ENCODE measurements at places on chromosomes 7 and 10.

DNA sequence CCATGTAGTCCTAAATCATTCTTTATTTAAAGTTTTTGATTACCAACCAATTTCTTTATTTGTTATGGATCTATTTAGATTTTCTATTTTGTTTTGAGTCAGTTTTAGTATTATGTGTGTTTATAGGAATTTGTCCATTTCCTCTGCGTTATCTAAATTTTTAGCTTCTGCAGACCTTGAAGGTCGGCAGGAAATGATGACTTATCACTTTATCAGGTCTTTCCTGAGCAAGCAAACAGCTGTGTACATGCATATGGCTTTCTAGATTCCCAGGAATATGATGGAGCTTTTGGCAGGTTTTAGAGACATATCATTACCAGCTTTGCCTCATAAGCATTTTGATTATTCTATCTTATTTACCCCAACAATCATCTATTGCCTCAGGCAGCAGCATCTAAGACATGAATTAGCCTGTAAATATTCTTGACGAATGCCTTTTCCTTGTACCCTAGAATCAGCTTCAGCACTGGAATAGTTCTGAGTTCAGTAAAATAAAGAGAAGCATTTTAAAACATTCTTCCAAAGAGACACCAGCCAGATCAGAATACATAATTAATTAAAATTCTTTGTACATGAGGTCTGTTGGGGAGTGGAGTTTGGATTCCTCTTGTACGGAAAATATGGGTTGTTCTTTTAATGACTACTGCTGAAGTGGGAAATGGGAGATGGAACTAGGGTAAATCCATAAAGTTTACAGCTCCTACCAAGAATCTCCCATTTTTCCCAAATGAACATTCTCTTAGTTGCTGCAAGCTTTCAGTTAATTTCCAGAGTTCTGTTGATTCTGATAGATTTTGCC, 408.8 kb upstream of the SEMA3C start:
- no peak for DNase-seq

GRCh38 chr10:132308587-132309470, 1.1 kb upstream of the STK32C start:
- DNase-seq = no peak

DNA sequence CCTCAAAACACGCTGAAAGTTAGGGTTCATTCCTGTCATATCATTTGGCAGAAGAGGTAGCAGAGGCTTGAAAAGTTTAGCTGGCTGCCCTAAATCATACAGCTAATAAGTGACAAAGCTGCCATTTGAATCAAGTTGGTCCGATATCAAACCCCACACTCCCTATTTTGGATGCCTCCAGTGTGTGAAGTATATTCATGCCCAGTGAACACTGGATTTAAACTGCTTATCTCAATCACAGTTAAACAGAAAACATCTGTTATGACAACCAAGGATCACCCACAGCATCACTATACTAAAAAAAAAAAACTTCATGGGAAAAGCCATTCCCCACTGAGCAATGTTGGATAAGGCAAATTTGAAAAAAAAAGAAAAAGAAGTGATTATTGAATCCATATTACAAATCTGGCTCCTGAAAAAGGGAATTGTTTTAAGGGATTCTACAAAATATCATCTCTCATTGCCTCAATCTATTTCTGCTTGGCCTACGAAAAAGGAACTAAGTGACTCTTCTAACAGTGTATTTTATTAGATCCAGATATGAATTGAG, 48.3 kb downstream of the ABCB1 start:
- no peak for DNase-seq

GRCh38 chr10:124429576-124429975, 10.9 kb upstream of the OAT start:
- DNase-seq = no peak

DNA sequence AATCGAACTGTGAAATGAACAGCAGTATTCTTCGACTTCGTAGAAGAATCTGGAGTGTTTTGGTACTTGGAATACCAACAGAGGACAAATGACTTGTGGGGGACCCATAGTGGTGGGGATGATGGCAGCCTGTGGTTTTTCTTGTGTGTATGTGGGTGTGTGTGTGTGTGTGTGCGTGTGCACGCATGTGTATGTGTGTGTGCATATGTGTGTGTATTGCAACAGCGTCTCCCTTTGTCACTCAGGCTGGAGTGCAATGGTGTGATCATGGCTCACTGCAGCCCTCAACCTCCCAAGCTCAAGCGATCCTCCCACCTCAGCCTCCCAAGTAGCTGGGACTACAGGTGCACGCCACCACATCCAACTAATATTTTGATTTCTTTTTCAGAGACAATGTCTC, 9.4 kb upstream of the YWHAG start:
- no peak for DNase-seq

GRCh38 chr10:5293691-5294550, 70.8 kb upstream of the UCN3 start:
- peak; percentile 72 for DNase-seq

DNA sequence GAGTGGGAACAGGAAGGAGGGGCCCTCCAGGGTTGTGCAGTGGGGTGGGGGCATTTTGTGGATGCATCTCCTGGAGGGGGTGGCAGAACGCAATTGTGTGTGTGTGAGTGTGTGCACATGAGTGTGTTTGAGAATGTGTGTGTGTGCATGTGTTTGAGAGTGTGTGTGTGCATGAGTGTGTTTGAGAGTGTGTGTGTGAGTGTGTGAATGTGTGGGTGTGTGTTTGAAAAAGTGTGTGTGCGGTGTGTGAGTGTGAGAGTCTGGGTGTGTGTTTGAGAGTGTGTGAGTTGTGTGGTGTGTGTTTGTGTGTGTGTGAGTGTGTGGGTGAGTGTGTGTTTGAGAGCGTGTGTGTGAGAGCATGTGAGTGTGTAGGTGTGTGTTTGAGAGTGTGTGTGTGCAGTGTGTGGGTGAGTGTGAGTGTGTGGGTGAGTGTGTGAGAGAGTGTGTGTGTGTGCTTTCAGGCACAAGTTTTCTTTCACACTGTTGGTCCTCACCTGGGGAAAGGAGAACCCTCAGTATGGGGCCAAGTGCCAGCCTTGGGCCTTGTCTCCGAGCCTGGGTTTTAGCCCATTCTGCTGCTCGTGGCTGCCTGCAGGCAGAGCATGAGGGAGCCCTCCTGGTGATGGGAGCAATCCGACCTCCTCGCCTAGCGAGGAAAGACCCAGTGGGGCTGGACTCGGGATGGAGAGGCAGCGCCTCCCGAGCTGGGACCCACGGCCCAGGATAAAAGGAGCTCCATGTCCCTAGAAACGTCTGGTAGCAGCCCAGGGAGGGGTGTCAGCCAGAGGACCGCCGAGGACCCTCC, 35.6 kb downstream of the CDH23 start:
- no peak for DNase-seq

- no peak for DNase-seq
Observed at GRCh38 chr7:137453356-137453755, 109.8 kb upstream of the PTN start.

- no peak for DNase-seq
Observed at GRCh38 chr10:77834943-77835668, 91.4 kb downstream of the DLG5 start.

DNA sequence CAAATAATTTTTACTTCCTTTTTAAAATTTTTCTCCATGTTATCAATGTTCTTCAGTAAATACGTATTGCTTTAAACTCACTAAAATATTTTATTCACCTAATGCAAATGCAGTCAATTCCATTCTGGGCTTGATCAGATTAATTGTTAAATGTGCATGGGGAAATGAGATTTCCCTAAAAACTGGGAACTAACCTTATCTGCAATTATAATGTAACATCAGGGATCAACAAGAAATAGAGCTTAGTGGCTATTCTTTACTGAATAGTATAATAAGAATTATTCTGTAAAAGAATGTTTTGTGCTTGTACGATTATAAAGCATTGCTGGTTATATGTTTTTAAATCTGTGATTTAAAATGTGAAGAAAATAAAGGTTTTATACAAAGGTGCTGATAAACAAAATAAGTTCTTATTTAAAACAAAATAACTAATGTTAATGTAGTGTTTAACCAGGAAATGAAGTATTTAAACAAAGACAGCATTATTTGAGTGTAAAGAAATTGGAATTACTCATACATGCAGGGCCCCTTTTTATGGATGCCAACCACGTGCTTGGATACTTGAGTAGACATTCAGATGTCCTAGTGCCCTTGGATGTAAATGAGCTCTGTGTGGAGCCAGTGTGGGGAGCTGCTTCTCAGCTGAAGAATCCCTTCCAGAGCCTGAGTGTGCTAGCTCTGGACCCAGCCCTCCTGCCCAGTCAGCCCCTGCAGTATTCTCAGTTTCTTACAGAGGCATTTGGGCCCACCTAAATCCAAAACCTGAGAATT, 84.2 kb downstream of the REEP3 start:
- DNase-seq = no peak

DNA sequence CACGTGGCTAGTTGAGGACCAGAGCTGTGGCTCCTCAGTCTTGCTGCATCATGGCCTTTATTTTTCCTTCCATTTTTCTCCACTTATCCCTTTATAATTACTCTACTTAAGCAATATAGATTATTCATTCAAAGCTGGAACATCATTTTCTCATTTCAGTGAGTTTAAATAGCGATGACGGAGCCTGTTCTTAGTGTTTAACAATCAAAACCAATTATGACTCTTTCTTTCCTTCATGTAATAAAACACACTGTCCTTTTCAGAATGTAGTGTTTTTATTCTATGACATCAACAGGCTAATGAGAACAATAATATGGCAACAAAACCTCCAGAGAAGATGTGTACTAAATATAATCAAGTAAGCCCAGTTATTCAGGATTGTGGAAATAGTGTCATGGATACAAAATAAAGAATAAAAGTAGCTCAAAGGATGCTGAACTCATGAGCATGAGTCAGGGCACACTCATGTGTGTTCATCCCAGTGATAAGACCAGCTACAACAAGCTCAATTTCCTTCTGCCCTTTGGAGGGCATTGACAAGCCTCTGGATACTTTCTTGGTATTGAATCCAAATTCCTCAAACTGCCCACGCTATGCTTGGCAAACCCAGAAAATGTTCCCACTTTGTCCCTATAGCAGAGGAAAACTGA, 188.4 kb downstream of the CYP26A1 start:
- DNase-seq = no peak

All from tibial artery (tissue), 4 donors.